ENCODE measurements at places on chromosomes 7 and 10.
A peak's percentile ranks its signal among the peaks of the same experiment; 100 is the strongest.

DNA sequence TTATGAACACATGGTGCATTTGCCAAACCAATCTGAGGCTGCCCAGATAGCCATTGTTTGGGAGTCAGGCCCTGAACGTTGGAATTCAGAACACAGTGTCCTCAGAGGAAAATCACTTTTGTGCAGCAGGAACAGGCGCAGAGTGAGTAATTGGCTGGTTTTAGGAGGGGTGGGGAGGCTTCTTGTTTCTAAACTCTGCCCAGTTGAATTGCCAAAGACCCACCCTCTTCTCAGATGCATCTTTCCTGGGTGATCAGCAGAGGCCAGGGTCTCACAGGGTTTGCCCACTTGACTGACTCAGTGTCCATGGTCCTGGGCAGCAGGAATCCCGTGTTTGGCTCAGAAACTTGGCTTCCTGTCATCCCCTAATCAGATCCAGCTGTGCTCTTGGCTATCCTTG lies 24.3 kb downstream of the PRLHR start:
- DNase-seq = no peak

DNA sequence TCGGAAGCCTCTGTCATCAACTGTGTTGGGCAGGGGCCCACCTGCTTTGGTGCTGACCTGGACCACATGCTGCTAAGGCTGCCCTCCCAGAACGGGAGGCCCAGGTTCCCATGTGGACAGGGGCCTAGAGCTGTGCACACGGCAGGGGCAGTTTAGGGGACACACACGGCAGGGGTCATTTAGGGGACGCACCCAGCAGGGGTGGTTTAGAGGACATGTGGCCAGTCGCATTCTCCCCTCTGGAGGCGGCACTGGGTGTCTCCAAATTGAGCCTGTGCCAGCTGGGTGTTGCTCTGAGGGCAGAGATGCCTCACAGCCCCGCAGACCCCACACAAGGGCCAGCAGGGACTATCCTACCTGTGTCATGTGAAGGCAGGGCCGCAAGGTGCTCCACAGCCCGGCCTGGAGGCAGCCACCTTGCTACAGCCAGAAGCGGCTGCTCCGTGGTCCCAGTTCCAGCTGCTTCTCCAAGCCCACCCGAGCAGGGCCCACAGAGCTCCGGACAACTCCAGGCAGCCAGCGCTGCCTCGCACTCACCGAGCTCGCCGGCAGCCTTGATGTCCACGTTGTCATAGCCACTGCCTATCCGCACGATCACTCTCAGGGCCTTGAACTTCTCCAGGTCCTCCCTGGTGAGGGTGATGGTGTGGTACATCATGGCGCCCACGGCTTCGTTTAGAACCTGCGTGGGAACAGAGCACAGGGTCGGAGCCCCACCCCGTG lies 60.7 kb downstream of the ZRANB1 start:
- no peak for DNase-seq

DNA sequence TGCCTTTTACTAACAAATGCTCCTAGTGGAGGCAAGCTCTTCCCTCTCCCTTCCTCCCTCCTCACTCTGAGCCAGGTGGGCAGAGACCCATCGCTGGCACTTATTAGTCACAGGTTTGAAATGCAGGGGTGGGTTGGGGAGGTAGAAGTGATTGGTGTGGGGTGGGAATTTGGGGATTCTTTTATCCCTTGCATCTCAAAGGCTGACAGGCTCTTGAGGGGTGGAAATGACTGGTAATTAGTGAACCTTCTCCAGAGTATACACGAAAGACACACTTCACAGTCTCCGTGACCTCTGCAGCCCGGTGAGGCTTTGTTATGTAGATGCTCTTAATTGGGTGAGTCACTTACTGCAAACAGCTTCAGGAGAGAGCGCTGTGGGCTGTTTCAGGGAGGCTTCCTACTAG lies 13.9 kb upstream of the LRMDA start:
- no peak for DNase-seq

GRCh38 chr10:100831742-100832141 lies 81.0 kb upstream of the SLF2 start:
- no peak for DNase-seq

DNA sequence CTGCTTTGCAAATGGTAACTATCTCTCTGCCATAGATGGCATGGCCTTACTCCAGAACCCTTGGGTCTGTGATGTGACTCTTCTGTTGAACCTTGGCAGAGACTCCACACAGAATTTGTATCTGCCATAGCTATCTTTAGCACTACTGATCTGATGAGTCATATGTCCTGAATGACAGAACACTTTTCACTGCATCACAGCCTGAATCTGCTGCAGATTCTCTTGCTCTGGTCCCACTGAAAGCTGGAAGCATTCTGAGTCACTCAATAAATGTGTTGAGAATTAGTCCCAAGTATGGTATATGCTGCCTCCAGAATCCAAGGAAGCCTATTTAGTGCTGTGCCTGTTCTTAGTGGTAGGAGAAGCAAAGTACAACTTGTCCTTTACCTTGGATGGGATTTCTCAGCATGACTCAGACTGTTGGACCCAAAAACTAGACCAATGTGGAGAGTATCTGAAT lies 39.5 kb upstream of the ANKRD1 start:
- no peak for DNase-seq

DNA sequence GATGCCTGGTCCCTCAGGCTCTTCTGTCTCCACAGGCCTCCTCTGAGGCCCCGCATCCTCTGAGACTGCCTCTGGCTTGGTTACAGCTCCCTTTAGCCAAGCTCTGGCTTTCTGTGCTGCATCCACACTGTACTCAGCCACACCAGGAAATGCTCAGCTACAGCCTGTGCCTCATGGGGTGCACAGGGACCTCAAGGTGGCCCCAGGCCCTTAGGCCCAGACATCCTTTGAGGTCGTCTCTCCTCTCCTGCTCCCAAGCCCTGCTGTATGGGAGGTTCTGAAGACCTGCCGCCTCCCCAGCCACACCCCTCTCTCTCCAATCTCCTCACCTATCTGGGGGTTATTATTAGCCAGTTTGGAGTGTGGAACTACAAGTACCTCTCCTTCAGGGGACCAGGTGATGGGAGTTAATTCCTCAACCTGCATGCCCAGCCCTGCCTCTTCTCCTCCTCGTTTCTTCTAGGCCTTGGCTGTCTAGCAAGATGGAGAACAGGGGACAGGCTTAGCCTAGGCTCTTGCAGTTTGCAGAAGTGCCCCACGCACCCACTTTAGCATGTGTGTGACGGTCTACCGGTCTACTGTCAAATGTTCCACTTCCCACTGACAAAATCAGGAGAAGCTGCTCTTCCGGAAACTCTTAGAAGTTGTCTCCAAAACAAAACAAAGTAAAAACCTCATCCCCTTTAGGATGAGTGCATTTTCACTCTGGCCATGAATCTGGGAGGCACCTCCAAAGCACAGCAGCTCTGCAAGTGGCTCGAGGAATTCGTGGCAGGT lies 64.0 kb upstream of the WAC start:
- no peak for DNase-seq

DNA sequence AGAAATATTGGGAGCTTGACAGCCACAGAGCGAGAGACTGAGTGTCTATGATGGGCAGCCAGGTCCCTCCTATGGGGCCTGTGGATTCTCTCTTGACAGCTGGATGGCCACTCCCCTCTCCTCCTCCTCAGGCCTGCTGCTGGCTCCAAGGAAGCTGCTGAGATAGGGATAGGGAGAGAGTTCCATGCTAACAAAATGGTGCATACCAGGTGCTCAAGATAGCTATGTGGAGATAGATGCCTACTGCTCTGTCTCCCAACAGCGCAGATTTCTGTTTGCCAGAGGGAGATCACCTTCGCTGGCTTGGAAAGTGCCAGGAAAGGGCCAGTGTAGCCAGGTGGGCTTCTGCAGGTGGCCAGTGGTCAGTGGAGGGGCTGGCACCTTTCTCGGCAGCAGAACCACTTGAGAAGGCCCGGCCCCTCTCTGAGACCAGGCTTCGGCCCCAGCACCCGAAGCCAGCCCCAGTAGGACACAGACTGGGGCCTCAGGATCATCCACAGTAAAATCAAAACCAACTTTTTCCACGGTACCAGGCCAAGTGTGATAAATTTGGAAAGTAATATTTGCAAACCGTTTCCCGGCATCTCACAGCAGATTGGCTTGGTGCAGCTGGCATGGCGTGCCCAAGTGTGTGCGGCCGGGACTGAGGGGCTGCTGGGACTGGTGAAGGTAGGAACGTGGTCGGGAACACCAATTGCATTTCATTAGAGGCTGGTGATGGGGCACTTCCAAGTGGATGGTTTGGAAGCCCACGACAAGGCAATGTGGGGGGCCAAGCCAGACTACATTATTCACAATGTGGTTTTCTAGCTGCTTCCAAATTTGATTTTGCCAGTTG lies 139.6 kb downstream of the PTPN20 start:
- no peak for DNase-seq

DNA sequence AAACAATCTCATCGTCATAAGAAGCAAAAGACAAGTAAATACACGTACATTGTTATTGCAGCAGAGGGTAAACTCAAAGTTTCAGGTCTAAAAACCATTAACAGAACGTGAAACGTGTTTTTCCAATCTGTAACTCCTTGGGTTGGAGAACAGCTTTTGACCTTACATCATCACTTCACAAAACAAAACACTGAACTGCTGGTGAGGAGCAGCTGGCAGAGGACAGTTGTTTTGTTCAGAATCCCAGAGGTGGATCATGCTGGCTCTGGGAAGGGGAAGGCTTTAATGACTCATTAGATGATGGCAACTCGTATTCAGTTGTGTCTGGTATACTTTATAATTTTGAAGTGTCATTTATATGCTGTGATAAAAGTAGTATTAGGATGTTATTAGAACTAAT lies 923.0 kb upstream of the CELF2 start:
- DNase-seq = no peak

GRCh38 chr10:14670551-14671240 lies 104.0 kb downstream of the FAM107B start:
- DNase-seq = no peak

GRCh38 chr10:126256864-126257263 lies 131.4 kb downstream of the ADAM12 start:
- no peak for DNase-seq

GRCh38 chr10:81873932-81874816 lies 820 bp upstream of the NRG3 start:
- no peak for DNase-seq

DNA sequence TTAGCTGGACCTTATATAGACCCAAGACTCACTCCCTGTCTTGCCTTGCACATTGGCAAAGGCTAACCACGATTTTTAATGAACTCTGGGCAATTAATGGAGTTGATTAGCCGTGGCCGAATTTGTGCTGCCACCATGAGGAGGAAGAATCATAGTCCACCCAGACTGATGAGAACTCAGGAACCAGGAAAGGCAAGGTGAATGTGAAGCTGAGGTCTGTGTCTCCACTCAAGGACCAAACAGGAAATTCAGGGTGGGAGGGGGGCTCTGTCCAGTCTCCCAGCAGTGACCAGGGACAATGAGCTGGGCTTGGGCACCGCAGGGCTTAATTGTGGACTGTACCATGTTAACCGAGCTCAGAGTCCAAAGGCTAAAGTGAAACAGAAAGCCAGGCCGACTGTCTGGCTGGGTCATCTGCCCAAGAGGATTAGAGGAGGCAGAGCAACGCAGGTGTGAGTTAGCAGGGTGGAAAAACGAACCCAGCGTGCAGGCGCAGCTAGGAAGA lies 127.0 kb upstream of the JCAD start:
- no peak for DNase-seq

GRCh38 chr10:22103701-22104470 lies 100.4 kb upstream of the DNAJC1 start:
- no peak for DNase-seq

- no peak for DNase-seq
These were observed 25.6 kb downstream of the PRF1 start for GRCh38 chr10:70576803-70577517.

- no peak for DNase-seq
These were observed 31.7 kb downstream of the ZNF775 start for GRCh38 chr7:150410680-150411346.

GRCh38 chr7:71096351-71096750 lies 35.6 kb upstream of the GALNT17 start:
- DNase-seq = no peak

- no peak for DNase-seq
These were observed 10.4 kb downstream of the TMEM270 start for GRCh38 chr7:73871163-73872011.

- DNase-seq = no peak
These were observed 504.4 kb downstream of the TCERG1L start for GRCh38 chr10:130807096-130807495.

GRCh38 chr10:103884681-103885139 lies 29.3 kb upstream of the SH3PXD2A start:
- no peak for DNase-seq

GRCh38 chr10:59102394-59102793 lies 74.0 kb upstream of the PHYHIPL start:
- no peak for DNase-seq

GRCh38 chr7:24734306-24734705 lies 23.0 kb downstream of the GSDME start:
- DNase-seq = no peak

- DNase-seq = peak; percentile 41
These were observed 783 bp downstream of the ANLN start for GRCh38 chr7:36390199-36391090.

DNA sequence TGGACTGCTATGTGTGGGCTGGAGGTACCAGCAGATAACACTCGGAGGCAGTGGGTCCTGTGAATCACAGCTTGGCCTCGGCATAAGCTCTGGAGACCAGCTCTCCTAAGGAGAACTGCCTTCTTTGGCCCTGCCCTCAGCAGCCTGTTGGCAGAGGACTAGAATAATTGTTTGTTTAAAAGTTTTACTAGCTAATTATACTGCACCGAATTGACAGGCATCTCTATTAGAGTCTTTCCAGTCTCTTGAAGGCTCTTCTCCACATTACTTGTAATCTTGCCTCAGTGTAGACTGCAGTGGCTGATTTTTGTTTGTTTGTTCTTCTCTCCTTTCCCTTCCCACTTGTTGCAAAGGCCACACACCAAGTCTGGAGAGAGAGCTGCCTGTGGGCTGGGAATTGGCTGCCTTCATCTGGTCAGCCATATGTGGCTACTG lies 183.2 kb downstream of the AUTS2 start:
- DNase-seq = no peak

GRCh38 chr7:14841869-14842268 lies 60.7 kb downstream of the DGKB start:
- no peak for DNase-seq

GRCh38 chr7:7159063-7159658 lies 23.2 kb upstream of the C1GALT1 start:
- DNase-seq = no peak

GRCh38 chr10:32005050-32005449 lies 51.2 kb downstream of the KIF5B start:
- no peak for DNase-seq
